ENCODE measurements at places on chromosomes 12 and 14.

DNA sequence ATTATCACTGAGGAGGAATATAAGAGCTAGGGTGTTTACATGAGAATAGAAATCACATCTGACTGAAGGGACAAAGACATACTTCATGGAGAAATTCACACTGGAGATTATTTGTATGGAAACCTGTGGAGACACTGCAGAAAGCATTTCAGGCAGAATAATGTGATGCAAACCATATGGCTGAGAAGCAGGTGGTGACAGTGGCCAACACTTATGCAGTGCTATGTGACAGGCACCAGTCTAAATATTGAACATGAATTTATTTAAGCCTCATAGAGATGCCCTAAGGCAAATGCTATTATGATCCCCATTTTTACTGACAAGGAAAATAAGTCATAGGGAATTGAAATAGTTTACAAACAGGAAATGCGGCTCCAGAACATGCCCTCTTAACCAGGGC lies 16.2 kb downstream of the ALG10B start:
- no peak for DNase-seq

GRCh38 chr12:122399592-122400373 lies 22.7 kb downstream of the CLIP1 start:
- no peak for DNase-seq

DNA sequence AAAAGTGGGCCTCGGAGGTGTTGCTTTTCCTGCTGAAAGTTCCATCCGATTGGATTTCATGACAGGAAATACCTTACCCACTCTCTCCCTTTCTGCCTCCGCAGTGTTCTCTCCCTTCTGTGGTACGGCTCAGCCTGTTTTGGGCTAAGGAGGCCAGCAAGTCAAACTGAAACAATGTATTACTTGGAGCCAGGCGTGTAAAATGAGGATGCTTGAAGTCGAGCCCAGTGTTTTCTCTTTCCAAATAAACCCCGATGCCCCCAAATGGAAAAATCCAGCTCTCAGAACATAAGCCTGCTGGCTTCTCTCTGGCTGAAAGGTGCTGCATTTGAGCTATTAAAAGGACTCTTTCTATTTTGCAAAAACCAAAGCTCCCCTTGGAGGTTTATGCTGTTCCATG lies 124.7 kb downstream of the ZNF664 start:
- DNase-seq: no peak

- no peak for DNase-seq
Measured at GRCh38 chr14:100165376-100165775, 5.9 kb upstream of the DEGS2 start.

GRCh38 chr12:56565510-56566101 lies 44.0 kb downstream of the RBMS2 start:
- no peak for DNase-seq

DNA sequence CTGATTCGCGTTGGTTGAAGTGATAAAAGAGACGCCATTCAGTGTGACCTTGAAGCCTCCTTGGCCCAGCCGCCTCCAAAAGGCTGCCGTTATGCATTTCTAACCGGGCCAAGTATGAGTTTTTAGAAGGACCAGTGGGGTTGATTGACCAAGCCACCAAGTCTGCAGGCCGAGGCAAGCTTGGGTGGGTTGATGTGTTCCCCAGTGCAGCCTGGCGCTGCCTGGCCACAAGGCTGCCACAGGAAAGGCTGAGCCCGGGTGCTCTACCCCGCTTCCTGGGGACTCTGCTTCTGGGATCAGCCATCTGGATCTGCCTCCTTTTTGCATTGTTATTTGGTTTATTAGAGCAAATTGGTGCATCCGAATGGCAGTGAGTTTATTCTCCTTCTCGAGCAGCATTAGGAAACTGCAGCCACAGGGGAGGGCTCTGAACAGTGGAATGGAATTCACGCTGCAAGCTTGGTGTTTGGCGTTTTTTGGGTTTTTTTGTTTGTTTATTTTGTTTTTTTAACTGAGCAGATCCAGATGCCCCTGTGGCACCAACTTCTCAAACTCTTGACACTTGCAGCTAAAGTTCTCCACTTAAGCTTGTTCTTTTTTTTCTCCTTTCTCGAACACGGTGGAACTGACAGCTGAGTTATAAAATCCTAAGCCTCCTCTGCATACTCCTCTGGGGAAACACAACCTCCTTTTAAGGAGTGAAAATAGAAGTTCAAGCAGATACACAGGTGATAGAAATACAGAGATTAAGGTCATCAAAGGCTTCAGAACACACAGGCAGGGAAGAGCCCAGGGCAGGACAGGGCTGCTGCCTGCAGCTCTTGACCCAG lies 145.4 kb upstream of the FKBP4 start:
- no peak for DNase-seq

Measured in stimulated activated CD4-positive, alpha-beta T cell treated with anti-CD3 and anti-CD28 coated beads, TNF-alpha, amount 100 ng/mL, for 48 hours (primary cell).